ENCODE measurements at places on chromosomes 11 and 22.

DNA sequence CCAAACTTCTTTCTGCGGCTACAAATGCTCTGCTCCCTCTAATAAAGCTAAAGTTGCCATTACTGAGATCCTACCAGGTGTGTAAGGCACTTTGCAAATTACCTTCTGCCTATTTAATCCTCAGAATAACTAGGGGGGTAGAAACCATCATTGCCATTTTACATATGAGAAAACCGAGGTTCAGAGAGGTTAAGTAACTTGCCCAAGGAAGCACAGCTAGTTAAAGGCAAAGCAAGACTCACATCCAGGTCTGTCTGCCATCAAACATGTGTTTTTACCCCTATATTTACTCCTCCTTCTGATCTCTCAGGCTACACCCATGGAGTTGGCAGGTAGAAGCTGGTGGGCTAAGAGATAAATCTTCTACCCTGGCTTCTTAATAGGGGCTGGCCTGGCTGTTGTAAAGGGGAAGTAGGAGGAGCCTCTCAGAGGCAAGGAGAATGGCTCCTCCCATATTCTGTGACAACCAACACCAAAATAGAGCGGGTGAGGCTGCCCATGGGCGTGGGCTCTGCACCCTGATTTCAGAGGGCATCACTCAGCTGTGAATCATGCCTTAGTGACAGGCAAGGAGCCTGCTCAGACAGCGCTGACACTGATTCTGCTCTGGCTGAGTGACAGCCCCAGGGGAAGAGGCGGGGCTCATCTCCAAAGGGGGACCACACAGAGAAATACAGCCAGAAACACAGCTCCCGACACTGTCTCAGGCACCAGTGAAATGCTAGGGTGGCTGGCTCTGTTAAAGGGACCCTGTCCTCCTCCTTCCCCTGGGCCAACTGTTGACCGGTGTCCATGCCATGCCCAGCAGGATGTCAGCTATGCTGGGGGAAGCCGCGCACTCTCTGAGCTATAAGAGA lies 106.8 kb downstream of the ABTB2 start:
- DNase-seq: no peak

- no peak for DNase-seq
These were observed 4.0 kb downstream of the POU2AF3 start for GRCh38 chr11:111302298-111302697.

DNA sequence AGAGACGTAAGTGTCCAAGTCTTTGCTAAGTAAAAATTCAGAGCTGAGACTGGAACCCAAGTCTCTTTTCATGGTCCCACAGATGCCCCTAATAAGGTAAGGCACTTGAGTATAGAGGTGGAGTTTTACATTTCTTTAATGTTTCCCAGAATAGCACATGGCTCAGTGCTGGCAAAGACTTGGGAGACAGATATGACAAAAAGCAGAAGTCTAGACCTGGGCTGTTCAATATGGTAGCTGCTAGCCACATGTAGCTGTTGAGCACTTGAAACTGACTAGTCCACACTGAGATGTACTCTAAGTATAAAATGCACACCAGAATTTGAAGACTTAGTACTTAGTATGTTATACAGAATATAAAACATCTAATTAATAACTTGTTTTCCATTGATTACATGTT lies 17.6 kb downstream of the VSTM5 start:
- DNase-seq: no peak

GRCh38 chr11:65873318-65874156 lies 937 bp upstream of the EFEMP2 start:
- DNase-seq: peak; percentile 92

DNA sequence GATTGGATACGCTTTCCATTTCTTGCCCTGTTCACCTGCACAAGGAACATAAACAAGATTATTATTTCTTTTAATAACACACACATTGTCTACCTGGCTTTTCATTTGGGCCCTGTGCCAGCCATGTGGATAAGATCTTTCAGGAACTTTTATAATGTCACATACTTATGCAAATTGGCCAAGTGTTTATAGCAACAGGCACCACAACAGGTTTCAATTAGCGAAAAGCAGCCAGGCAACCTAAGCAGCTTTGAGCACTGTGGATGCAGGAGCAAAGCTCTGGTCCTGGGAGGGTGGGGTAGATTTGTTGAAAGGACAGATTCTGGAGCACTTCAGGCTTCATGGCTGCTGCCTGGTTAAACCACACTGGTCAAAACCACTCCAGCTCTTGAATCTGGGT lies 217.4 kb downstream of the BARX2 start:
- no peak for DNase-seq

DNA sequence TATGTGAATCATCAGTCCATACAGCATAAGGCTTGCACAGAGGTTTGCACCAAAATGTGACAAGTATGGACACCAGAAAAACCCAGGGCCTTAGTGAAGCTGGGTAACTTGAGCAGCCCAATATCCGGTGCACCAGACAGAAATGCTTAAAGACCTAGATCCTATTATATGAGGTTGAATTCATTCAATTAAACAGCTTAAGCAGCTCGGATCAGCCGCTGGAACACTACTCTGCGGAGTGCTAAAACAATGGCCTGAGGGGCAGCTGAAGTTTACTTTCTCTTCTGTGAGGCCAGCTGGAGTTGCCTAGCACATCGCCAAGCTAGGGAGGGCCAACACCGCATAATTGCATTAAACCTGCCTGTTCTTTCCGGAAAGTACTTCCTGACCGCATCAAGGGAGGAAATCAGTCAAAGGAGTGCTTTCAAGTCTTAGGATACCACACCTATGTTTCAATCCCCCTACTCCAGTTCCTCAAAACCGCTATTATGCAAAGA lies 17.0 kb upstream of the FAM181B start:
- DNase-seq: peak; percentile 11

GRCh38 chr22:31244046-31244942 lies 32.2 kb downstream of the LIMK2 start:
- DNase-seq: no peak

DNA sequence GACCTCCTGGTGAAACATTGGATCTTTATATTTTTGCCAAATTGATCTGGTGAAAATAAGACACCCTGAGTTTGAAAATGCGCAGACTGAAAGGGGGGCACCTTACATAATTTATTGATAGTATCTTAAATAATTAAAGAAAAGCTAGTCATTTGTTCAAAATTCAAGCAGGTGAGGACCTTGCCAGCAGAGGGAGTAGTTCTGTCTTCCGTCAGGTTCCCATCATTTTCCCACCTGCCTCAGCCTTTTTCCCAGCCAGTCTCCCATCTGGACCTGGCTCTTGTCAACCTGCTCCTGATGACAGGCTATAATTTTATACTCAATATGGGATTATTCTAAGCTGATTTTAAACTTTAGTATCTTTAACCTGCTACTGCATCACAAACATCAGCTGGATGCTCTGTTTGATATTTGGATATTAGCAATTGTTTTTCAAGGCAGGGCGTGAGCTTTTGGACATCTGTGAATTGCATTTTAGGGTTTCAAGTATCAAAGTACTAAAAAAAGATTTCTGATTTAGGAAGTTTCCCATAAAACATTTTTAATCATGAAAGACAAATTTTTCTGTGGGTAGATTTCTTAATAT lies 132.0 kb downstream of the ELP4 start:
- peak; percentile 53 for DNase-seq

GRCh38 chr11:106468531-106468930 lies 391.1 kb downstream of the AASDHPPT start:
- no peak for DNase-seq

DNA sequence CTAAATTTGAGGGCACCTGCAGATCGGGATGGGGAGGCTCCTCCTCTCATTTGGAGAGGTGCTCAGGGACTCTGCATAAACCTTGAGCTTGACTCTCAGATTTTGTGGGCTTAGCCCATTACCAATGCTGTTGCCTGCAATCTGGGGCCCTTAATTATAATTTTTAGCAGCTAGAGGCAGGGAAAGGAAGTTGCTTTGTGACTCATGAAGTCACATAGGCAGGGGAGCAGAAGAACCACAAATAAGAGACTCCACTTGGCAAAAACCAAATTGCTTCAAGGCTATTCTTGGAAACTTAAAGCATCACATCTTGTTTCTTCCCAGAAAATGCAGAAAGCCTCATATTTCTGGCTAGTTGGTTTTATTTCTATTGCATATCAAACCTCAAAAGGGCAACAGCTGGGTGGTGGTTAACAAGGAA lies 46.9 kb downstream of the MICAL2 start:
- no peak for DNase-seq

GRCh38 chr11:12693479-12694182 lies 19.4 kb downstream of the TEAD1 start:
- DNase-seq: peak; percentile 35

DNA sequence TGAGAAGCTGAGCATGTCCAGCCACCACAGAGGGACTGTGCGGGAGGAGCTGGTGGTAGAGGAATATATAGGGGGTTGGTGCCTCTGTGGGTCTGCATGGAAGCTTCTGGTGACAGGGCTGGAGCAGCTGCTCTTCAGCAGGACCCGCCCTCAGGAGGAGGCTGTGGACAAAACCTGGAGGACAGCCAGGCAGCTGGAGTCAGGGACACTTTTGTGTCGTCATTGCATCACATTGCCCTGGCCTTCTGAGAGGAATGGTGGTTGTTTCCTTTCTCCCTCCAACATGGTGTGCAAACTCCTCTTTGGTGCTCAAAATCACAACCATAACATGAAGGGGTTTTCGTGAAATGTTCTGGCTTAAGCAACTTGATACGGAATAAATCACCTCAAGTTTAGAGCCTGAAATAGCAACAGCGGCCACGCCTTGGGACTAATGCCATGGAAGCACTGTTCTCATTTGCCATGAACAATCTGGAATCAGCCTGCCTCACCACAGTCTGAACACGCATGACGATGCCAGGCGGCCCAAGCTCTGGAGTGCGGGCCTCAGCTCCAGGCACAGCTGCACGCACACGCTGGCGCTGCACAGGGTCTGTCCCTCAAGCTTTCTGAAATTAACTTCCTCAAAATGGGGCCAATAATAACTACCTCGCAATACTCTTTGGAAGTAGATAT lies 17.1 kb upstream of the CSRP3 start:
- no peak for DNase-seq

DNA sequence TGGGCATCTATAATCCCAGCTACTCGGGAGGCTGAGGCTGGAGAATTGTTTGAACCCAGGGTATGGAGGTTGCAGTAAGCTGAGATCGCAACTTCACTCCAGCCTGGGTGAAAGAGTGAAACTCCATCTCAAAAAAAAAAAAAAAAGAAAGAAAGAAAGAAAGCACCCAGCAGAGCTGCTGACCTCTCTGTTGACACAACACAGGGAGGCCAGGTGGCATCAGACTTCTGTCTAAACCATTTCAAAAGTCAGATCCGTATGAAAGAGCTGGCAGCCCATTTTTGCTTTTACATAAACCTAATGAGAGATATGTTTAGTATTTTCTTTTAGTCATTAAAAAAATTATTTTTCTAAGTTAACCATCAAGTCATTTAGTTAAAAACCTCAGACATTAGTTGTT lies 64.4 kb upstream of the RRM1 start:
- no peak for DNase-seq
